ENCODE measurements at places on chromosomes 11 and 22.

- DNase-seq = no peak
Observed at GRCh38 chr22:46001426-46002106, 24.6 kb upstream of the WNT7B start.

DNA sequence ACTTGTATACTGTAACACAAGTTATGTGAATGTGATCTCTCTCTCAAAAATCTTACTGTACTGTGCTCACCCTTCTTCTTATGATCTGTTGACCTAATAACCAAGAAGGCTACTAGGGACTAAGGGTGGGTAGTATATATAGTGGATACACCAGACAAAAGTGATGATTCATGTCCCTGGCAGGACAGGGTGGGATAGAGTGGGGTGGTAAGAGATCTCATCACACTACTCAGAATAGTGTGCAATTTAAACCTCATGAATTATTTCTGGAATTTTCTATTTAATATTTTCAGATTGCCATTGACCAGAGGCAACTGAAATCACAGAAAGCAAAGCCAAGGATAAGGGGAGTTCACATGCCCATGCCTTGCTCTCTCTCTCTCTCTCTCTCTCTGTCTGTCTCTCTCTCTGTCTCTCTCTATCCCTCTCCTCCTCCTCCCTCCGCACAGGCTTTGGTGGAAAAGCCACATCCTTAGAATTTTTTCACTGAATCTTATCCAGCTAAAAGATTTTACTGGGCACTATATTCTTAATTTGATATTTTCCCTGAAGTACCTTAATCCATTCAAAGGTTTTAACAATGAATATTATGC lies 12.0 kb upstream of the STK33 start:
- no peak for DNase-seq

GRCh38 chr22:41668971-41669911 lies 19.4 kb downstream of the SNU13 start:
- DNase-seq = no peak

DNA sequence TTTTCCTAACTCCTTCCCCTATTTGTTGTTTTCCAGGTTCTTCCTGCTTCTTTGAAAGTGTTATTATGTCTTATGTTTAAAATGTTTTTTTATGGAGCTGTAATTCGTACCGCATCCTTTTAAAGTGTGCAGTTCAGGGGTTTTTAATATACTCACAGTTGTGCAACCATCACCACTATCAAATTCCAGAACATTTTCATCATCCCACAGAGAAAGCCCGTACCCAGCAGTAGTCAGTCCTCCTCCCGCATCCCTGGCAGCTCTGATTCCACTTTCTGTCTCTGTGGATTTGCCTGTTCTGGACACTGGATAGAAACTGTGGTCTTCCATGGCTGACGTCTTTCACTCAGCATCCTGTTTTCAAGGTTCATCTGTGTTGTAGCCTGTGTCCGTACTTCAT lies 73.7 kb downstream of the JAM3 start:
- DNase-seq = no peak

GRCh38 chr11:124943254-124943616 lies 7.4 kb upstream of the HEPACAM start:
- no peak for DNase-seq

GRCh38 chr11:55795256-55795655 lies at the start of gene OR5D14:
OR5D14 (plus strand) TSS chr11:55795556; CDS start chr11:55795556, 0 bp downstream.
- no peak for DNase-seq

DNA sequence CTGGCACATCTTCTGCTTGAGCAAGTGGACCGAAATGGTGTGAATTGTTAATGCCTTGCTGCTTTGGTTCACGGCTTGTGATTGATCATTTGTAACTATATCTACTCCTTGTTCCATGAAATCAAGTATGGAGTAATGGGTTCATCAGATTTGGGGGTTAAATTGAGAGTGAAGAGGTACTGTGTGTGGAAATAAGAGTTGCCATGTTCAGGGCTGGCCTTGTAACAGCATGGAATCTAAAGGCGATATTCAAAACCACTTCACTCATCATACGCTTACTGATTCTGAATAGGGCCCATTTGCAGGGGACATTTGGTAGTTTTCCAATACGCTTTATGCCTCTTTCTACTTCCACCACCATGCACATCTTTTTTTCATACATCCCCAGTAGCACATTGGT lies 122.2 kb downstream of the DCDC1 start:
- no peak for DNase-seq

DNA sequence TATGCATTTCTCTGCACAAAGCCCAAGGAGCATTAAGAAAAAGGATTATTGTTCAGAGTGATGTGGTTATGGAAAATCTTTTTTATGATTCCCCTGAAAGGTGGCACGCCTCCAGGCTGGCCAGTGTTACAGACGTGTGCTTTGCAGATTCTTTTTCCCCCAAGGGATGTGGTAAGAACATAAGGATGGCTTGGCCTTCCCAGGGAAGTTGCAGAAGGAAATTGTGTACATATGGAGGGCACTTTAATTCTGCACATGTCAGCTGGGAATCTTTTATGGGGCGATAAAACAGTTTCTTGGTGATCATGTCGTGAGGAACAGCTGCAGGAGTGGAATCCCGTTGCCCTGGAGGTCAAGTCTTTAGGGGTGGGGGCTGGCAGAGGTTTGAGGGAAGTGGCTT lies 9.7 kb downstream of the SMARCB1 start:
- DNase-seq = no peak

GRCh38 chr11:19455731-19456130 lies 215.0 kb upstream of the E2F8 start:
- DNase-seq = no peak

- DNase-seq = no peak
Observed at GRCh38 chr11:114959953-114960505, 281.7 kb downstream of the NXPE2 start.

DNA sequence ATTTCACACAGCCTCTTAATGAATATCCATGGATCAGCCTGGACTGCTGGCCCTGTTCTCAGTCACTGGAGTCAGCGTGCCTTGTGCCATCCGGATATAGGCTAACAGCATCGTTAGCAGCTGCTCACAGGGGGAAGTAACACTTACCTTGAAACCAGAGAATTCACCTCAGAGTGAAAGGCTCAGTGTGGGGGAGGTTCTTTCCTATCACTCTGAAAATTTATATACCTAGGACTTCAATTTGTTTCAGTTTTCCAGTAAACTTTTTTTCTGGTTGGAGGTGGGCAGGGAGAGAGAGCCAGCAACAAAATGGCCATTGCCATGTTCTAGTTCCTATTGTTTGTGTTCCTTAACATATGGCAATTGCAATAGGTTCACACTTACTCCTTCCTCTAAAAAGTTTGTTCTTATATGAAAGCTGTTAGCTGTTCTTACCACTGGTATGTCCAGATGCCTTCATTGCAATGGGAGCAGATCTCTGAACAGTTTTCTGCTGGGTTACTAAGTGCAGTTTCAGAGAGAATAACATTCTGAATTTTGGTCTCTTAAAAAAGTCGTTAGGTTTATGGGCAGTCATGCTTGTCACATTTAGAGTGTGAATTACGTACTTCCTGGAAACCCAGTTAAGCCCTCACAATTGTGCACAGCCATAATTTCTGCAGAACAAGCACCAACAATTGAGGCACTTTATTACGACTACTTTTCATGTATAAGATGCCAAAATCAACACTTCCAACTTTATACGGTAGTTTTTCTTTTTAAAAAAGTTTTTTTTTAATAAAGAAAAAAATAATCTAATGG lies 247.6 kb downstream of the CADM1 start:
- no peak for DNase-seq

DNA sequence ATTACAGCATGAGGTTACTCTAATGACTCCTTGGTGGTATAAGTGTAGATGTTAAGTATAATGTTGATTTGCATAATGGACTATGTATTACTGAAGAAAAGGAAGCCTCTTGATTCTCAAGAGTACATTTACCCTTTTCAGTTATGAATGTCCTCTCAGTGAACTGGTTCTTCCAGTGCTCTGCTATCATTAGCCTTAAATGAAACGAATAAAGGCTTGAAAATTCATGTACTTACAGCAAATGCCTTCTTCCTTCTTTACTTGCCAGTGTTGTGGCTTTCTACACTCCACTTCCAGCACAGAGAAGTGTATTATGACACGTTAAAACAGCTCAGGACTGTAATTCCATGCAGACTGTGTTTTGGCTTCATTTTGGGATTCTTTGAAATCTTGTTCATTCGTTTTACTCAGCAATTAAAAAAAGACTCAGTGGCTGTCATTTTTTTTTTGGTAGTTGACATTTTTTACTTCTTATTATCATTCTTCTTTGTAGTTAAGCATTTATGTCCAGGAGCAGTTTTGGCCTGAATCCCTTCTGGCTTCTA lies 96.9 kb downstream of the MTMR3 start:
- DNase-seq = peak; percentile 53

DNA sequence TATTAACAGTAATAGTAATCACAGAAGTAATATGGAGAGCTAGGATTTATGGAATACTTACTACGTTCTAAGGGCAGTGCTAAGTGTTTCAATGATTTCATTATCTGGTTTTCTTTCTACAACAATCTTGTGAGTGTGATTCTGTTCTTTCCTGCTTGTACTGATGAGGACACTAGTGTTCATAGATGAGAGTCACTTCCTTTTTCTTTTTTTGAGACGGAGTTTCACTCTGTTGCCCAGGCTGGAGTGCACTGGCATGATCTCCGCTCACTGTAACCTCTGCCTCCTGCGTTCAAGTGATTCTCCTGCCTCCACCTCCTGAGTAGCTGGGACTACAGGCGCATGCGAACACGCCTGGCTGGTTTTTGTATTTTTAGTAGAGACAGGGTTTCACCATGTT lies 81.4 kb downstream of the DBX1 start:
- no peak for DNase-seq

DNA sequence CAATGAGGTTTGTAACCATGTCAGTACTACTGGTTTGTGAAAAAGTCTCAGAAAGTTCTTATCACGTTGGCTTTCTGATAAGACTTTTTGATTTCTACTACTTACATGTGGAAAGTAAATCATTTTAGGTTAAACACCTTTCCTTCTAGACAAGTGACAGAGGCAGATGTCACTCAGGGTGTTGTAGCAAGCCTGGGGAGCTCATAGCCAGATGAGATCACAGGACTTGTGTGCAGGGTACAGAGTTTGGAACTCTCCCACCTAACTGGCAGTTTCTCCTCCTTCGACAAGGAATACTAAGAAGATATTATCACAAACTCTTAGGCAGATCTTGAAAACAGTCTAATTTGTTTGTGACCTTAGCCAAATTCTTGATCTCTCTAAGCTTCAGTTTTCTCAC lies 49.4 kb upstream of the PICALM start:
- DNase-seq = no peak

DNA sequence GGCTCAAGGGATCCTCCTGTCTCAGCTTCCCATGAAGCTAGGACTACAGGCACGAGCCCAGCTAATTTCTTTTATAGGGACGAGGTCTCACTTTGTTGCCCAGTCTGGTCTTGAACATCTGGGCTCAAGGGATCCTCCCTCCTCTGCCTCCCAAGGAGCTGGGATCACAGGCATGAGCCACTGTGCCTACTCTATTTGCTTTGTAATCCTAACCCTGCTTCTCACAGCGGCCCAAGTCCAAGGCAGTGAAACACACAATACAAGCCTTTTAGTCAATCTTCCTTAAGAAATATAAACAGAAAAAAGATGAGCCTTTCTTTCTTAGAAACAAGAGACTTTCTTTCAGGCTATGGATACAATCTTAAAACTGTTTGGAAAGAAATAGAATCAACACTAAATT lies 115.2 kb upstream of the SORL1-AS1 start:
- DNase-seq = no peak

DNA sequence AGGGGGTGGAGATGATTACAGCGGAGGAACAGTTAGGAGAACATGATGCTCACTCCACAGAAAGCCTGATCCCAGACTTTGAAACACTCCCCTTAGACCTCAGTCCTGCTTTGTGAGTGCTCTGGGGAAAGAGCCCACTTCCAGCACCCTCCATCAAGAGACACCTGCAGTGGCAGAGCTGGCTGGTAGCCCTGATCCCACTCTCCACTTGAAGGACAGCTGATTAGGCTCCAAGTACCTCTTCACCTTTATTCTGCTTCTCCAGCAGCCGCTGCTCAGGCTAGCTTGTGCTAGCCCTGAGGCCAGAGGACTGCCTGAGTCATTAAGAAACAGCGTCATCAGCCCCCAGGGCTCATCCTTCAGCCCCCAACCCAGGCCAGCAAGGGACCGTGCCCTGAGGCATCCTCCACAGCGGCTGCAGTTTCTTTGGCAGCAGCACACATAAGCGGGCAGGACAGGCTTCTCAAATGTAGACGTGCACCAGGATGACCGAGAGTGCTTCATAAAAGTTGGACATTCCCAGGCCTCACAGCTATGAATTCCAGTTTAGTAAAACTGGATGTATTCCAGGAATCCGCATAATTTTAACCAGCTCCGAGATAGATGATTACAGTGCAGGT lies 146.0 kb upstream of the TBCEL start:
- DNase-seq = peak; percentile 18

- DNase-seq = no peak
Observed at GRCh38 chr11:13942971-13943381, 19.5 kb upstream of the SPON1 start.

GRCh38 chr11:69569306-69570200 lies 71.4 kb upstream of the CCND1 start:
- no peak for DNase-seq

DNA sequence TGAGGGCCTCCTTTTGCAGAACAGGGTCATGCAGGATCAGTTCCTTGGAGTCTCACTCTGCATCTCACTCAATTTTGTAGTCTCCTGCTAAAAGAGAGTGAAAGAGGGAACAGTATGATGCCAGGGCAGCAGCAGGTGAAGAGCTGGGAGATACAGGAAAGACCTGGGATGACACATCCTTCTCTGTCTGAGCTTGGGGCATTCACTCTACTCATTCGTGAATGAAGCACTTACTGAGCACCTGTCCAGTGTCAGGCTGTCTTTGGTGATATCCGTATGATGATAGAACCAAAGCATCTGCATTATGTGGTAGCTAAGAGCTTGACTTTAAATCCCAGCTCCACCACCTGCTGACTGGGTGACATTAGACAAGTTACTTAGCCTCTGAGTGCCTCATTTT lies 14.4 kb downstream of the SREBF2 start:
- peak; percentile 26 for DNase-seq

Measured in NCI-H187 (cell line).